ENCODE measurements at places on chromosomes 5 and 9.

DNA sequence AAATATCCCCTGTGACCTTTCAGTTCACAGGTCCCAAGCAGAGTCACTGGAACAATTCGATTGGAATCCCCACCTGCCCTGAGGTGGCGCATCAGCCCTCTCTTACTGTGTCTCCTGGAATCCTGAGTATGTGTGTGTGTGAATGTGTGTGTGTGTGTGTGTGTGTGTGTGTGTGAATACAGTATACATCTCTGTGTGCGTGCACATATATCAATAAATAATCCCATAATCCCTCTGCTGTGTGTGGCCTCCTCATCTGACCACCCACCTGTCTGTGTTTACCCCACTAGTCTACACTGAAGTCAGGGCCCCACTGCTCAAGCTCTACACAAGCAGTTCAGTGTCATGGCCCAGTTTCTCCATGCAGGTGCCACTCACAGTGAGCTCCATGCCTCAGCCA is 187.4 kb downstream of the ERCC6L2 start:
- DNase-seq = no peak

DNA sequence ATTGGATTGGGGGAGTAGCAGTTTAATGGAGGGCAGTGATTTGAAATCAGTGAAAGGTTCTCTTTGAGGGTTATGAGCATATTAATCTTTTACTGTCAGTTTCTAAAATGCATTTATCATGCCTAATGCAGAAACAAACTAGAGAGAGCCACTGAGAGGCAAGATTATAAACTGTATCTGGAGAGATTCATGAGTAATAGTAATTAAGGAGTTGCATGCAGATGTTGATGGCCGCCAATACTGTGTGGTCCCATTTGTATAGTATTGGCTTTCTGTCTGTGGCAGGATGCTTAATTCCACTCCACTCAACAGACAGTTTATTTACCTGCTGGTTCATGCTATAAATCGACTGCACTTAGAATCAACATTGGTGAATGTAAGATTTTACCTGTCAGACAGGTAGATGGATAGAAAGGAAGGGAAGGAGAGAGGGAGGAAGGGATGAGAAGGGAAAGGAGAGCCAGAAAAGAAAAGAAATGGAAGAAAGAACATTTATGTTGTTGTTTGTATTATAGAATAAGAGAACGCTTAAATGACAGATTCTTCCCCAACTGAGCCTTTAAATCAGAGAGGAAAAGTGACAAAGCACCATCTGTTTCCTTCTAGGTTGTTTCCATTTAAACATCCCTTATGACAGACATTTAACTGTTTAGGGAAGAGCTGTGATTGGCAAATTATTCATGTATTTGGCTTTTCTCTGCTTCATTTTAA is 146.5 kb downstream of the PAM start:
- DNase-seq = no peak

DNA sequence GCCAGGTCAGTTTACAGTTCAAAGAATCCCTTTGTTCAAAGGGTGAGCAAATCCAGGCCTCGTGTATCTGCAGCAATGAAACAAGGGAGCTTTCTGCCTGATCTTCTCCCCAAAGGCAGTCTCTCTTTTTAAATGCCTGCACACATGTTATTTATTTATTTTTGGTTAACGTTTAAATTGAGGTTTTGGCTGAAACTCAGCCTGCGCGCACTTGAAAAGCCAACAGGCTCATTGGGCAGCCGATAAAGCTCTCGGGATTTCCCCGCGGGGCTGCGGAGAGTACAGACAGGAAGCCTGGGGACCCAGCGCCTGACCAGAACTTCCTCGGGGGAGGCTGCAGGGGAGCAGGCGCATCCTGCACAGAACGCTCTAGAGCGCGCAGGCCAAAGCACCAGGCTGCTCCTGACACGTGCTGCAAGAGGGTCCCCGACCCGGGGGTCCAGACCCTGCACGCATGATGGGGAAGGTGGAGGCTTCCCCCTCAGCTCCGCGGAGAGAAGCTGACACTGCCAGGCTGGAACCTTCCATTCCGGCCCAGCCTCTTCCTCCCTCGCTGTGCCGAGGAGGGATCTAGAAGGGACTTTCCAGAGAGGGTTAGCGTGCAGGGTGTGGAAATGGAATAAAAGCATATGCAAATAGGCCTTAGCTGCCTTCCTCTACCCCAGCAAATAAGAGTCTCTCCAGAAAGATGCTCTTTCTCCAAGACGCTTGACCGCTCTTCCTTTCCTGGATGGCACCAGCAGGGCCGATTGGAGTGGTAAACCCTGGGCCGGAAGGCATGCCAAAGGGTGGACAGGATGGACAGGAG is 46.1 kb downstream of the PTTG1 start:
- peak; percentile 57 for DNase-seq

- DNase-seq = no peak
Observed at GRCh38 chr5:37951946-37952721, 112.3 kb upstream of the GDNF start.

GRCh38 chr9:83429229-83429628 is 109.0 kb downstream of the FRMD3 start:
- DNase-seq = no peak

GRCh38 chr5:111574311-111574710 is 62.0 kb upstream of the STARD4 start:
- DNase-seq = no peak

DNA sequence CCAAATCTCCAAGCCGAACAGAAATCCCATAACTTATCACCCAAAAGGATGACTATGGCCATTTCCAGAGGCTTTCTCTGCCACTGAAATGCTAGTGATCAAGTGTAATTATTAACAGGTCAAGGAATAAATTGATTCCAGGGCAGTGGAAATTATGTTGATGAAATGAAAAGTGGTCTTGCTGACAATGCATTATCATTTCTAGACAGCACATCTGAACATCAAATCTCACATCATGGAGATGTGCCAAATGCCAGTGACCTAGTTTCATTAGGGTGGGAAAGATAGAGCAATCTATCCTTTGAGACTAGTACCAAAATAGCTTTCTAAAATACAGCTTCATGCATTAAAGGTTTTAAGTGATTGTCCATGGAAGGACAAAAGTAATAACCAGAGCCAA is 86.1 kb downstream of the AUH start:
- no peak for DNase-seq

GRCh38 chr5:15285901-15286583 is 213.9 kb upstream of the FBXL7 start:
- DNase-seq = no peak

DNA sequence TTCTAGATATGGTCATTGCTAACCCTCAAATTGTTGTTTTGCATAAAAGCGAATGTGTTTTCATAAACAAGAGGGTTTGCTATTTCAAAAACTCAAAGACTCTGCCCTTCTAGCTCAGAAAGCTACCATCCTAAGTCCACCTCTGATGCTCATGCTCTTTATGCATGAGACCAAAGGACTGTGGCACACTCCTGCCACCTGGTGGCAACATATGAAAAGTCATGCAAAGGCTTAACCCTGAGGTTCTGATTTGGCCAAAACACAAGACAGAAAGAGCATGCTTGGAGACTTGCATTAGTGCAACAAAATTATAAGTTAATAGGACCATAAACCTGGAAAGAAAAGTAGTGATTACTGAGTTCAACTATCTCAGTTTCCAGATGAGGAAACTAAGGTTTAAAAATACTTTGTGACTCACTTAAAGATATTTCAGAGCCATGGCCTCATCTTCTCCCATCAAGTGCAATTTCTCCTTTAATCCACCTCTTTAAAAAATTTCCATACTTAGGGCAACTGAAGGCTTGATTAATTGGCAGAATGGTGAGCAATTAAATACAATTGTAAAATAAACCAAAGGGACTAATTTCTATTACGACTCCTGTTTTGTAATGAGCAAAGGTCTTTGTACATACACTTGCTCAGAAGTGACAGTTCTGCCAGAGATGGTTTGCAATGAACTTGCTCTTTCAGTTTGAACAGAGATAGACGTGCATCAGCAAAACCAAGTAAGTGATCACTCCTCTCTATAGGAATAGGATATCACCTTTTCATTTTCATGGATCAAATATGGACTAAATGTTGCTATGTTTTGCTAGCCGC is 110.7 kb upstream of the RAD23B start:
- DNase-seq = peak; percentile 9

- DNase-seq = no peak
Observed at GRCh38 chr5:155884041-155884440, 442.9 kb upstream of the SGCD start.

- DNase-seq = no peak
Observed at GRCh38 chr5:153223376-153223775, 267.1 kb upstream of the GRIA1 start.

- DNase-seq = no peak
Observed at GRCh38 chr5:77563475-77563874, 71.4 kb upstream of the WDR41 start.

Data from activated T-helper 1 cell treated with anti-CD3 and anti-CD28 coated beads, Interleukin-2, amount 50 U/mL, for 16 hours (primary cell).